ENCODE measurements at places on chromosomes 2 and 18.

GRCh38 chr2:108869542-108869941, 83.0 kb downstream of the CCDC138 start:
- DNase-seq: no peak

- DNase-seq: no peak
Observed at GRCh38 chr2:222930862-222931261, 70.0 kb downstream of the ACSL3 start.

GRCh38 chr2:78989051-78989450, 36.5 kb upstream of the REG3G start:
- no peak for DNase-seq

- DNase-seq: peak; percentile 85
Observed at GRCh38 chr2:25228848-25229278, 60.5 kb upstream of the POMC start.

DNA sequence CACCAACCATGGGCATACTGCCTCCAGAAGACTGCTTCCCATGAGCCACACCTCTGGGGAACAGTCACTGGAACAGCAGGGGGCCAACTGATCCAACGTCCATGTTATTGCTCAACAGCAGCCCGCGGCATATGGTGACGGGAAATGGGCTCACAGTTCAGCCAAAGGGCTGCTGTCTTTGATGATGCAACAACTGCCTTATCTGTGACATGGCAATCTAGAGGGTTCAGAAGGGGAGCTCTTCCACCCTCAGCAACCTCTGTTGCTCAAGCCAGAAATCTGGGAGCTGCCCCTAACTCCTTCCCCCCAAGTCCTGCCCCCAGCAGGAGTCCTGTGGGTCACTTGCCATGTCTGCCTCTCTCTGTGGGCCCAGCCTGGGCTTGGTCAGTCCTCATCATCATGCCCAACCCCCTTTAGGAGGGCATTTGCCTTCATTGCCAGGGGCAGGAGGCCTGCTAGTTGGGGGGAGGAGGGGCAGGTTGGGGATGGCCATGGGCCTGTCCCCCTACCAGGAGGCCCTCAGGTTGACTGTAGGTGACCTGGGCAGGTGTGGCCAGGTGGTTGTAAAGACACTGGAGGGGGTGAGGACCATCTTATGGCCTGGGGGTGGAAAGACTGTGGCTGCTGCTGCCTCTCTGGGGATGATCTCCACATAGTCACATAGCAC, 212.9 kb downstream of the CYP26B1 start:
- no peak for DNase-seq

- DNase-seq: no peak
Observed at GRCh38 chr2:33047939-33048338, 101.2 kb downstream of the LTBP1 start.

DNA sequence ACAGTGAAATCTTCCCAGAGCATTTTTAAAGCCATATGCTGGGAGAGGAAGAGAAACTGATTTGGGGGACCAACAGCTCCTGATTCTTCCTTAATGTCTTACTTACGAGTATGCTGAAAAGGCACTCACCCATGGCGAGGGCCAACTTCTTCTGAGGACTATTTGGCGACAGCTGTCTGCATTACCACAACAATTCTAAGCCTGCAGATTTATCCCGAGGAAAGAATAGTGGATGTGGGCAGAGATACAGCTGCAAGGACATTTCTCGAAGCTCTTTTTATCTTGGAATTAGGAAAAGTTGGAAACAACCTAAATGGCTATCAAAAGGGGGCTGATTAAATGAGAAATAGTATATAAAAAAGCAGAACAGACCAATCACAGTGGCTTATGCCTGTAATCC, 40.3 kb upstream of the FHL2 start:
- DNase-seq: no peak

DNA sequence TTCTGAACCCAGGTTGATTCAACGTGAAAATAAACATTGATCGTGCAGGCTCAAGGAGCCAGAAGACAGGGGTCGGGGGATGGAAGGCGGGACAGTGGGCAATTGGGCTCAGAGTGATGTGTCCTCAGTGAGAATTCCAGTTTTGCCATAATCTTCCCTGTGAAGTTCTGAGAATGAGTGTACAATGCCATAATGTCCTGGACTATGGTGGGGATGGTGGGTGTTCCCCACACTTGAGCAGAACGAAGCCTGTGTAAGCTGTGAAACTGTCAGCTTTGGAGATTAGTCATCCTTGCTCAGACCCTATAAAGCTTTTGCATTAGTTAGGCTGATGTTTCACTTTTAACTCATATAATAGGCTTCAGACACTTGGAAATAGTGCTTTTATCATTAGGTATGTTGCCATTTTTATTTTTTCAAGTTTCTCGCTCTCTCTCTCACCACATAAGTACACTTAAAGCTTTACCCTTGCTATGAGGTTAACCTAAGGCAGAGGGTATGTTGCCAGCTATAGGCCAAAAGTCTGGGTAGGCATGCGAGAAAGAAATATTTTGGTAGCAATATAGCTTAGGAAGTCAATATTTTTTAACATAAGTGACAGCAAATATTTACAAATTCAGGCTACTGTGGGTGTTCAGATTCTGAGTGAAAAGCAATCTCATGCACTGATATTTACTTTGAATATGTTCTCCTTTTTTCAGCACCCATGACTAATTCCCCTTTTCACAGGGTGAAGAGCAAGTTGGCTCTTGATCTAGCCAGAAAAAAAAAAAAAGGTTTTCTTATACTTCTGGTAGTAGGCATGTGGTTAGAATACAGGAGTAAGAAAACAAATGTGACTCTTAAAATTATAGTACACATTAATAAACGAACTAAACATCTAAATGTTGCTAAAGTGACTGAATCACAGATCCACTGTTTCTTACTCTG, 47.2 kb downstream of the CDC42EP3 start:
- DNase-seq: no peak

- DNase-seq: no peak
Observed at GRCh38 chr18:12394428-12394827, 13.3 kb upstream of the PRELID3A start.

- no peak for DNase-seq
Observed at GRCh38 chr18:67331857-67332256, 184.7 kb downstream of the DSEL start.

GRCh38 chr2:100812116-100812515, 7.8 kb upstream of the NPAS2 start:
- DNase-seq: no peak

DNA sequence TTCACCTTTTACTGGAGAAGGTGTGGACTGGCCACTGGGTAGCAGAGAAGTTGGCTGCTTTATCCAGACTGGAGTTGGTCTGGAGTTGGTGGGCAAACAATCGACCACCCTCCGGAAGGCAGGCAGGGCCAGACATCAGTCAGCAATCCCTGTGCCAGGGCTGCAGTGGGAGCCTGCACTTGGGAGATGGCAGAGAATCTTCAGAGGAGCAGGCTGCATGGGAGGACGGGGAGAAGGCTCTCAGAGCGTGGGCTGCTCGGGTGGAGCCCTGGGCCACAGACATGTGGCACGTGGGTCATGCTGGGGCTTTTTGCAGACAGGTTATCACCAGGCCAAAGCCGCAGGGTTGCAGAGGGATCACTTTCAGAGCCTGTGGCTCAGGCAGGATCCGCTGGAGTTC, 29.6 kb downstream of the SLC9A4 start:
- DNase-seq: no peak

DNA sequence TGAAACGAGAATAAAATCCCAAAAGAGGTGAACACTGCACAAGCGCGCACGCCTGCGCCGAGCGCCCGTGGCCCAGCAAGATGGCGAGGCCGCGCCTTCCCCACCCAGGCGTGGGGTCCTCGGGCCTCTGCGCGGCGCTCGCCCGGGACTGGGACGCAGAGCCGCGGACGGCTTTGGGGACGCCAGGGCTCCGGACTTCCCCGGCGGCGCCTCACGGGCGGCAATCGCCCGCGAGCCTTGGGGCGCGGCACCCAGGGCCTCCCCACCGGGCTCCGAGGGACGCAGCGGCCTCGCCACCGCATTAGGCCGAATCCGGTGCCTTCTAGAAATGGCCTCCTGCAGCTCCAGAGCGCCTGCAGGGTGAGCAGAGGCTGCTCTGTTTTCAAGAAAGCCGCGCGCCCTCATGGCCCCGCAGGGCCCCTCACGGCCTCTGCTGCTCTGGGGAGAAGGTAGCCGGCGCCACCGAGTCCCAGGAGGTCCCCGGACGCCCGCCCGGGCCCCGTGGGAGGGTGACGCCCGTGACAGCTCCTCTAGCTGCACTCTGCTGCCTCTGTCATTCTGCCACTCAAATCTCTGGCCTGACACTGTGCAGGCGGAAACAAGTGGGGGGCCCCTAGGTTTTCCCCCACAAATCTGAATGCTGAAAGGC, 35.9 kb upstream of the POMC start:
- no peak for DNase-seq

DNA sequence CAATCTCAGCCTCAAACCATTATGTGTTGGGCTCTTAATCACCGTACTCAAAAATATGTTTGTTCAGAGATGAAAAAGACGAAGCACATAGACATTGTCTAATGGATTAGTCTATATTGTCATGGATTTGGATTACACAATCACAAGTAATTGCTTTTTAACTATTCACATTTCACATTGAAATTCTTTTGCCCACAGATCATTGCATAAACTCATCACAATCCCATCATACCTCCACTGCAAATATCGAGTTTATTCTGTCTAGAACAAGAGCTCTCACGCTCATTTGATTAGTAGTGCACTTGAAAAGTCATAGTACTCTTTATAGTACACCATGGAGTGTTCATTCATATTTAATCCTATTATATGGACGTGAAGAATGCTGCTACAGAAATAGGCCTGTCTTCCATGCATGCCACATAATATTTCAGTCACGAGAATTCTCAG, 97.9 kb upstream of the SOX11 start:
- DNase-seq: no peak

DNA sequence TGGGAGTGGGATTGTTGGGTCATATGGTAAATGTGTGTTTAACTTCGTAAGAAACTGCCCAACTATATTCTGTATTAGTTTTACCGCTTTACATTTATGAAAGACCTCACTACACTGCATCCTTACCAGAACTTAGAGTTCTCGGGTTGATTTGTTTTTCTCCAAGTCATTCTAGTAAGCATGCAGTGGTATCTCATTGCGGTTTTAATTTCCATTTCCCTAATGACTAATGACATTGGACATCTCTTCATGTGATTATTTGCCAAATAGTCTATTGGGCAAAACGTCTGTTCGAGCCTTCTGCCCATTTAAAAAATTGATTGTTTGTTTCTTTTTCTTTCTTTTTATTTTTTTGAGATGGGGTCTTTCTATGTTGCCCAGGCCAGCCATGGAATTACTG, 6.8 kb downstream of the FBLN7 start:
- DNase-seq: no peak

DNA sequence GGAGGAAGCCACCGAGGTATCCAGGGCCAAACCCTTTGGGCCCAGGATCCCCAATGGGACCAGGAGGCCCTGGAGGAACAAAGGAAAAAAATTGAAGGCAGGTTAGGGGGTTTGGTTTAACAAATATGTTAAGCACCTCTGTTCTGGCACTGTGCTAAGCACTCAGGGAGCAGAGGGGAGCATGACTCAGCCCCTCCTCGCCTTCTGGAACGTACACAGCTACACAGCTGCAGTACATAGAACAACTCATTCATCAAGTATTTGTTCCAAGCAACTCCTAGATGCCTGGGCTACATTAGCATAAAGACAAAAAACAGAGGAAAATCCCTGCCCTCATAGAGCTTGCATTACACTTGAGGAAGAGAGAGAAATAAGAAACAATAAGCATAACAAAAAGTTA, 153.6 kb downstream of the COL4A4 start:
- DNase-seq: no peak

- no peak for DNase-seq
Observed at GRCh38 chr2:59076079-59076619, 835.0 kb upstream of the FANCL start.

- DNase-seq: no peak
Observed at GRCh38 chr2:20094955-20095354, 43.5 kb upstream of the LAPTM4A start.

DNA sequence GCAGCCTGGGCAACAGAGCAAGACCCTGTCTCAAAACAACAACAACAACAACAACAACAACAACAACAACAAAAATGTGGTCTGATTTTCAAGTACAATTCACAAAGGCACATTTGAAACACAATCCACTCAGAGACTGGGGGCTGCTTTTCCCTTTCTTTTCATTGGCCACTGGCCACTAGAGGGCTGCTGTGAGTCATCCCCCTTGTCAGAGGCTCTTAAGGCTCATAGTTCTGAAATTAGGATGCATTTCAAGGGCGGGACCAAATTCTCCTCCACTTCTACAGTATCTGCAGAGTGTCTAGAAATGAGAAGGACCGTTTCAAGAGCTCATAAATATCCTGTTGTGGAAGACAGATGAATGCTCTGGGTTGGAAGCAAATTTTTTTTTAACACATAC, 285.4 kb downstream of the NRXN1 start:
- peak; percentile 47 for DNase-seq

DNA sequence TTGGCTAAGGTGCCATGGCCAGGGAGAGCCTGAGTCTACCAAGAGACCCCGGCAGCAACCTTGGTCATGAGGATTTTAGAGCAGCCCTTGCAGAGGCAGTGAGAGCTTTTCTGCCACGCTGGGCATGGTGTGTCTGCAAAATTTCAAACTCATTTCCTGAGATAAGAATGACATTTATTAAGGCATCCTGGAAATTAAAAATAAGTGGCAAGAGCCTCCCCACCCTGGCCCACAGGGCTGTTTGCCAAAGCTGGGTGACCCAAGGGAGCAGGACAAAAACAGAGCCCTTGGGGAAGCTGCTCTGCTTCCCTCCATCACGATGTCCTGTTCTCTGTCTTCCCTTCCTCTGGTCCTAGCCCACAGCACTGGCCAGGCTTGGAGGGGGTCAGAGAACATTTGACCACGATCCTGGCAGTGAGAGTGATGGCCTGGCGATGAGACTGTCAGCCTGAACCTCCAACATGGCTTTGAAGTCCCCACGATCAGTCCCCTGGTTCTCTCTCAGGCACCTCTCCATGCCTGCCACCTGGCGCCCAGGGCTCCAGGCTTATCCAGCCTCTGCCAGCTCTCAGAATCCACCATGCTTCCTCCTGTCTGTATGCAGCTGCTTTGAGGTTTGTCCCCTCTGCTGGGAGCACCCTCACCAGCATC, 68.9 kb upstream of the RMDN2 start:
- no peak for DNase-seq

DNA sequence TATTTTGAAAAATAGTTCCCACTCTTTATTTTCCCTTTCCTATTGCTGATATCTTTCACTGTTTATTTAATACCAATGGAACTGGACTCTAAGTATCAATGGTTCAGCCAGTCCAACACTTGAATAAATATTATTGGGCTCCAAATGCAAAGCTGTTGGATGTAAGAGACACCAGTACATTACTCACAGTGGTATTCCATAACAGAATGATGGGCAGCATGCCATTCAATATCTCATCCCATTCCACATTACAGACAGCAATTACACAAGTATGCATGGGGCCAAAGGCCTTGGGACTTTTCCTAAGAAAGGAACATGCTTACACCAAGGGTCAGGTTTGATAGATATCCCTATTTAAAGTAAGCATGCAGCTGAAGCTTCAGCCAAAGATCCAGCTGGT, 231.9 kb downstream of the RND3 start:
- no peak for DNase-seq

GRCh38 chr2:107687073-107687472, 139.6 kb upstream of the RGPD4 start:
- no peak for DNase-seq
